CD4-positive, alpha-beta T cell treated with Interleukin-6 for 4 hours (primary cell): ENCODE measurements at places on chromosomes 4 and X.

DNA sequence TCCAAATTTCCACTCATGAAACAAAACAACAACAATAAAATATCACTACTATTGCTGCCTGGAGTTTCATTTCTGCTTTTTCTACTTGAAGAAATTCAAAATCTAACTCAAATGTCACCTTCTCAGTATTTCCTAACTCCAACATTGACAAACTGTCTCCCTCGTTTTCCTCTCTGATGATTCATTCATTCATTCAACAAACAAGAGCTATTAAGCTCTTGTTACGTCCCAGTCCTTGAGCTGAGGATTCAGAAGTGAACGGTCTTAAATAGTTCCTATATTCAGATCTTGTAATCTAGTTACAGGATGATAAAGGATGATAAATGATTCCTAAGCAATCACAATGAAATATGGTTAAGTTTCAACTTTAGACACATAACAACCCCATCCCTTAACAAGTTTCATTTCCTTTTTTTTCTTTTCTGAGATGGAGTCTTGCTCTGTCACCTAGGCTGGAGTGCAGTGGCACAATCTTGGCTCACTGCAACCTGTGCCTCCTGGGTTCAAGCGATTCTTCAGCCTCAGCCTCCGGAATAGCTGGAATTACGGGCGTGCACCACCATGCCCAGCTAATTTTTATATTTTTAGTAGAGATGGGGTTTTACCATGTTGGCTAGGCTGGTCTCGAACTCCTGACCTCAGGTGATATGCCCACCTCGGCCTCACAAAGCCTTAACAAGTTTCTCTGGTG, 1.7 kb downstream of the SLC9B2 start:
- DNase-seq = no peak

- no peak for DNase-seq
Measured at GRCh38 chr4:124243671-124244366, 468.7 kb downstream of the ANKRD50 start.

- no peak for DNase-seq
Measured at GRCh38 chr4:26176598-26177149, 144.1 kb upstream of the RBPJ start.

- peak; percentile 39 for DNase-seq
Measured at GRCh38 chrX:120380699-120381098, 18.8 kb downstream of the ATP1B4 start.

- no peak for DNase-seq
Measured at GRCh38 chr4:157423526-157424020, 203.0 kb downstream of the GRIA2 start.

DNA sequence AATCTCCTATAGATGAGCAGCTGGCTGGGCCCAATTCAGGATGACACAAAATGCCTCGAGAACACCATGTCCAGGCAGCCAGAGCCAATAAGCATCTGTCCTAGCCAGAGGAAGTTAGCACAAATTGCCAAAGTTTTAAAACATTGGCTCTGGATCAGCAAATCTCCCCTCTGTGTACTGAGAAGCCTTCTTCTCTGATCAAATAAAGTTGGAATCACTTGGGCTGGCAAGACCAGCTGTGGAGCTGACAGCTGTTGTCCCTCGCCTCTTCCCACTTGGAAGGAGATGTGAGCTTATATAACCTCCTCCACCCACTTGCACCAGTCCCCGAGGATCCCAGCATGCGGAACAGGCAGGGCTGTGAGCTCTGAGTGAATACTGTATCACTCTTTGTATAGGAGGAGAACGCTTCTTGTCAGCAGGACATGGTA, 183.9 kb downstream of the OPHN1 start:
- no peak for DNase-seq

DNA sequence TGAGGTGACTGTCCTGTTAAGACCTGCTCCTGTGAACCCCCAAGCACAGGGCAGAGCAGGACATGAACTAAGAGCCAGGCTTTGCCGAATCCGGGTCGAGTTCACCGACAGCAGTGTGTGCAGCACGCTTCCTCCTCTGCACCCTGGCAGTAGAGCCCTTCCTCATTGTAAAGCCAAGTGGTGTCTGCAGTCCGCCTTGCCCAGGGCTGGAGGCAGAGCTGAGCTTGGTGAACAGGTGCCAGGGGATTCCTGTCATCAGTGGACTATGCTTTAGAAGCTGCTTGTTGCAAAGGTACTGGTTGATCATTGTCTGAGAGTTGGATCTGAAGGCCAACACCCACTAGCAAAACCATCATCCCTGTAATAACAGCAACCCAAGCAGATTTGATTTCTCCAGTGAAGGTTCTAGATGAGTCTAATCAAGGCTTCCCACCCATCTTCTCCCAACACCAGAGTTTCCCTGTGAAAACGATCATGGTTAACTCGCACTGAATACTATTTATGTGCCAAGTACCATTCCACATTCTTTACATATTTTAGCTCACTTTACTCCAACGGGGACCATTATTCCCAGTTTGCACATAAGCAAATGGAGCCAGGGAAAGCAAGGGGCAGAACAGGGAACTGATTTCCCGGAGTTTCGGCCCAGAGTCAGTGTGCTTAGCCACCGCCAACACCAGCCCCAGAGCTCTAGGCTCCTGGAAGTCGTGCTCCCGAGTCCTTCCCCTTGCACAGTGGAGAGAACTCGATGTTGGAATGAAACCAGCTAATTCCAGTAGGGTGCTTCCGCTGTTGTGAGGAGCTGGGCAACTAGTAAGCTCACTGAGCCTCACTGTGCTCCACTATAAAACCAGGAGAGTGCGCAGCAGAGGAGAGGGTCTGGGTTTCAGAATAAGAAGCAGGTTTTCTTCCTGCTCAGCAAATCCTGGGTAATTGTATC, 1.4 kb upstream of the SLC34A2 start:
- no peak for DNase-seq

GRCh38 chr4:184664445-184665210, 15.1 kb downstream of the PRIMPOL start:
- no peak for DNase-seq

DNA sequence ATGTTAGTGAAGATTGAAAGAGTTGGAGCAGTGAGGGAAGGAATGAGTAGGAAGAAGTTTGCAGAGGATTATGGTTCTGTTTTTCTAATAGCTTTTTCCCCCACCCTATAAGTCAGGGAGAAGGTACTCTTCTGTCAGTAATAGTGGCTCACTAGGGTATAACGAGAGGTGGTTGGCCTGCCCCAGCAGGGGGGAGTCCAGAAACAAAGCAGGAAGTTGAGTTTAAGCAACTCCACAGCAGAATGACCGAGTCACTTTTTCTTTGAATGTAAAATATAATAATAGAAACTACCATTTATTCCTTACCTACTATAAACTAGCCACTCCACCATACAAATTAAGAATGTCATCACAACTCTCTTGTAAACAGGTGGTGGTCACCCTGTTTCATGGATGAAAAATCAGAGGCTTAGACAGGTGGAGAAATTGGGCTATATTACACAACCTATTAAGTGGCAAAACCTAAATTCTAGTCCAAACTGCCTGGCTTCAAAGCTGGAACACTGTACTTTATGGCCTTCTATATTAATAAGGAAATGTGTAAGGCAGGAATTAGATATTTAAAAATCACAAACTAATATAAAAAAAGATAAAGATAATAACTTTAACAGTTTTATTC, 21.9 kb downstream of the AP1AR start:
- DNase-seq = no peak

- peak; percentile 65 for DNase-seq
Measured at GRCh38 chrX:44343412-44344141, at the start of gene EFHC2. EFHC2 (minus strand) TSS chrX:44343672; CDS start chrX:44343588, 84 bp downstream.

DNA sequence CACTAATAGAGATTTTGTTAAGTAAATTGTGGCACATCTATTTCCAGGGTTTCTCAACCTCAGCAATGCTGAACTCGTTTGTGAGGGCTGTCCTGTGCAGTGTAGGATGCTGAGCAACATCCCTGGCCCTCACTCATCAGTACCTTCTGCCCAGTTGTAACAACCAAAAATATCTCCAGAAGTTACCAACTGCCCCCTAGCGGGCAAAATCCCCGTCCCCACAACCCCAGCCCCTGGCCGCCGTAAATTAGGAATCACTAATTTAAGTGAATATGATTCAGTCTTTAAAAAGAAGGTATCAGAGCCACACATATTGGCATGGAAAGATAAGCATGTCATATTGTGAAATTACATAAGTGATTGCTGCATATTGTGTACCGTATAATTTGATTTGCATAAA, 123.4 kb downstream of the ASB9 start:
- DNase-seq = peak; percentile 31

GRCh38 chr4:33316578-33316977, 2596.4 kb downstream of the PCDH7 start:
- DNase-seq = no peak

GRCh38 chr4:154276496-154276895, 215.1 kb downstream of the DCHS2 start:
- DNase-seq = no peak

DNA sequence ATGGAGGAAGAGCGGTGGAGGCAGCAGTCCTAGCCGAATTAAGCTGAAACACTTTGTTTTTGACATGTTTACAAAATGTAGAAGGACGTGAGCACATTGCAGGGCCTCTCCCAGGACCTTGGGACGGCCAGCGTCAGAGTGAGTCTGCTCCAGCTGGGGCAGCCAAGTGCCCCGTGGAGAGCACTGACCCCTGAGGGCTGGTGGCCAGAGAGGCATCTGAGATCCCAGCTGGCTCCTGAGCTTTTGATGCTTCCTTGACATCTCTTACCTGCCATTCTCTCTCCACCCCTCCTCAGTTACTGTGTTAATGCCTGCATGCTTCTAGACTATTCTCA, 24.7 kb downstream of the NAT8L start:
- DNase-seq = no peak

DNA sequence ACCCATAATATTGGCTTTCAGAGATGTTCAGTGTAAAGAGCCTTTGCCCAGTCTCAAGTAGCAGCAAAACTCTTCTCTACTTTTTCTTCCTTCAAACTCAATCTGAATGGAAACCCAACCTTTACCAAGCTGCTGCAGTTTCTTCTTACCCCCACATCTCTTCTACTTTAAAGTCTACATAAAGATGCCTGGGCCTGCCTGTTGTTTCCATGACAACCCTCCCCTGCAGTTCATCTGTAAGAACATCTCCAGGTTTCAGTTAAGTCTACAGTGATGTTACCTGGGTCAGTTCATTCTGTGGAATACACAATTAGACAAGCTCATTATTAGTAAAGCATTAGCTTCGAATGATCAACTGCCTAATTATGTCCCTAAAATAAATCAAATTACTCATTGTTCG, 81.4 kb downstream of the SPANXN3 start:
- no peak for DNase-seq

DNA sequence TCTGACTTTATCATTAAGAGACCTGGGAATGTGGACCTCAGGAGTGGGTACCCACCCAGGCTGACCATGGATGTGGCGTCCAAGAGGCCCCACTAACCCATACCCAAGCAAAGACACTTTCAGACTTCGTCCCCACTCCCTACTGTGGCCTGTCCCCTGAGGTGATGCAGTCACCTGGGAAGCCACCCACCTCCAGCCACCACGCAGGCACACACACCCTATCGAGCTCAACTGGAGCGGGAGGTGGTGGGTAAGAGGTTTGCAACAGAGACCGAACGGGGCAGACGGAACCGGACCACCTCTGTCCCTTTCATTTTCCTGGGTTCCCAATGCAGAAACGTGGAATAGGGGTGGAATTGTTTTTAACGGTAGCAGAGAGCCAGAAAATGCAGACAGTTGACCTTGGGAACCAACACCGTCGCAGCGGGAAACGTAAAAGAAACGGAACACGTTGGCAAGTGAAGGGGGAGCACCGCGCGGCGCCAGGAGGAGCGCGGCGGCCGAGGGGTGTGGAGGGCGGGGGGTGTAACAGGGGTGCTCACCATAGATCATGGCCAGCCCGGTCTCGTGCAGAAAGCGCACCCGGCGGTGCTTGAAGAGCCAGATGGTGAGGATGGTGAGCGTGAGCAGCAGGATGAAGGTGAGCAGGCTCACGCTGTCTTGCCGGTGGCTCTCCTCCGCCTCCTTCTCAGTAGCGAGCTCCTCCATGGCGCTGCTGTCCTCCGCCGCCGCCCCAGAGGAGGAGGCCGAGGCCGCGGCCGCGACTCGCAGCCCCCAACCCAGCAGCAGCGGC, 559 bp downstream of the SLC9A7 start:
- DNase-seq = peak; percentile 35

DNA sequence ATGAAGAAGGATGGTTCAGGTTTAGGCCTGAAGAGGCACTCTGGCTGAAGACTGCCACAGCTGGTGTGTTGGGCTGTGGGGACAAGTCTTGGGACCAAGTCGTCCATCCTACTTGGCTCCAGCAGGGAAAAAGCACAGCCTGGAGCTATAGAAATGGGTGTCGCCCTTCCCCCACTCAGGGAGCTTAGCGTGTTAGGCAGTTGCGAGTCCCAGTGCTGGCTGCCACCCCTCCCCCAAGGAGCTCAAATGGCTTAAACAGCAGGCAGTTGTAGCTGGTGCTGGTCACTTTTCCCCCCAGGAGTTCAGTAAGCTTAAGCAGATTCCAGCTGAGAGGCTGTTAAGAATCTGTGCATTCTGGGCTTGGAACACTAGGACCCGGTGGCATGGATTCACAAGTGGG, 319.5 kb upstream of the POF1B start:
- DNase-seq = no peak

DNA sequence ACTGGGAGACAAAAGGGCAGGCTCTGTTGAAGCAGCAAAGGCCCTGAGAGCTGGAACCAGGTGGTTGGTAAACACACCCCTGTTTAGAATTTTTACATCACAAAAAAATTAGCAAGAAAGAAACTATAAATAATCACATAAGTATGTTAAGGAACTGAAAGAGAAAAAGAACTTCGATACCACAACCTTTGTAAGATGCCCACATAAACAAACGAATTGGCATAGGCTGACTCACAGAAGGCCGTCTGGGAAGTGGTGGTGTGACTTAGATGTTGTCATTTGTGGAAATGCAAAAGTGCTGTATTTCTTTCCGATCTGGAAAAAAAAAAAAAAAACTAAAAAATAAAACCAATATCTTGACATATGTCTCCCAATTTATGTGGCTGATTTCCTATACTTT, 235.1 kb downstream of the USP46 start:
- DNase-seq = no peak

DNA sequence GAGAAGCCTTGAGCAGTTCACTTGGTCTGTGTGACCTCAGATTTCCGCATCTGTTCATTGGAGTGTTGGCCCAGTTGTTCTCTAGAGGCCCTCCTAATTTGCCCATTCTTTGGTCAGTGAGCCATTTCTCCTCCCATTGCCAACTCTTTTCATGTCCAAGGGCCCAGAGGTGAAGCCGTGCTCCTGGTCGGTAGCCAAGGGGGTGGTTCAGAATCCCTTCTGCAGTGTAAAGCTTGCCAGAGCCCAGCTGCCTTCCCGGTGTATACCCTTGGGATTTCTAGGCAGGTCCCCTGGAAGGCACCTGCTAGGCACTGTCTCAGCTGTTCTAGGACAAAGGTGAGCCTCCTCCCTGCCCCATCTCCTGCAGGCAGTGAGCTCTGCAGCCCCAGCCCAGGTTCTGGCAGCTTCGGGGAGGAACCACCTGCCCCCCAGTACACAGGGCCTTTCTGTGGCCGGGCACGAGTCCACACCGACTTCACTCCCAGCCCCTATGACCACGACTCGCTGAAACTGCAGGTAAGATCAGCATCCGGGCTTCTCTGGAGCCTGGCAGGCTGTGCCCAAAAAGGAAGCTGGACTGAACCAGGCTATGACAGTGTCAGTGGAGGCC, 12.3 kb downstream of the SASH3 start:
- DNase-seq = no peak

GRCh38 chr4:147546349-147546748, 65.5 kb downstream of the EDNRA start:
- no peak for DNase-seq

- DNase-seq = peak; percentile 85
Measured at GRCh38 chr4:152255437-152255836, 280.5 kb downstream of the FBXW7 start.
